ENCODE measurements at places on chromosomes 7 and 10. TPM values are rescaled to one million over a fixed set of nuclear protein-coding genes. Genes with fewer than 3 reads are reported as not detected.

- DNase-seq = no peak
Measured at GRCh38 chr7:93044147-93044810, 73.5 kb downstream of the SAMD9 start.

The GPR15LG gene
- not detected for polyA plus RNA-seq

The CTAGE8 gene
- polyA plus RNA-seq = not detected

DNA sequence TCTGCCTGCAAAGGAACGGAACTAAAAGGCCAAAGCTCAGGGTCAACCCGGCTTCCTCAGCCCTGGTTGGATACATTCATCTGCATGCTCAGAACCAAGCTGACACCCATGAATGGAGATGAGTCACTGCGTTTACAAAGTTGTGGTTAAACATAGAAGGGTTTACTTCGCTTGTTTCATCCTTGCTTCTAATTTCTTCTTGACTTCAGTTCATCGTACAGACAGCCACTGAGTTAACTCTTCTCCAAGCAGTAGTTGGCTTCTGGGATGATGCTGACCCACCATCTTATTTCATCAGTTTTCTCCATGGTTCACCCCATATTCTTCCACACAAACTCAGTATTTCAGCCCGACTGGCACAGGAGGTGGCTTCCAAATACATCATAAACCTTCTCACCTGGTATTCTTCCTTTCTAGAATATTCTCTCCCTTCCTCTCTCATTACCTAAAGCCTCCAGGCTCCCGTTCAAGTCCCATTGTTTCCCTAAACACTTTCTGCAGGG lies 166.3 kb upstream of the RNF32 start:
- no peak for DNase-seq

DNA sequence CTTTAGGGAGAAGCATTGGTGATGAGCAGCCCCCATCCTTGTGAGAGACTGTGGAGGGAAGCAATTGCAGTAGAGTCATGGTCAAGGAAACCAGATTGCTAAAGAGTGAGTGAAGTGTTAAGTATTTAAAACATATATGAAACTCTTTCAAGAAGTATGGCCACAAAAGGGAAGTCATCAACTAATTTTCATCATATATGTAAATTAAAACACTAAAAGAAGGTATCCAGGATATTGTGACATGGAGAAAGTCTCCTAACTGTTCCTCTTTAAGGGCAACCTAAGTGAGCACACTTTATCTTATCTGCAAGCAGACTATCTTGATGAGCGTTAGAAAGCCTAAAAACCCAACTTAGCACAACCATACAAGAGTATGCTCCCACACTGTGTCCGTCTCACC lies 69.7 kb downstream of the CD36 start:
- no peak for DNase-seq

DNA sequence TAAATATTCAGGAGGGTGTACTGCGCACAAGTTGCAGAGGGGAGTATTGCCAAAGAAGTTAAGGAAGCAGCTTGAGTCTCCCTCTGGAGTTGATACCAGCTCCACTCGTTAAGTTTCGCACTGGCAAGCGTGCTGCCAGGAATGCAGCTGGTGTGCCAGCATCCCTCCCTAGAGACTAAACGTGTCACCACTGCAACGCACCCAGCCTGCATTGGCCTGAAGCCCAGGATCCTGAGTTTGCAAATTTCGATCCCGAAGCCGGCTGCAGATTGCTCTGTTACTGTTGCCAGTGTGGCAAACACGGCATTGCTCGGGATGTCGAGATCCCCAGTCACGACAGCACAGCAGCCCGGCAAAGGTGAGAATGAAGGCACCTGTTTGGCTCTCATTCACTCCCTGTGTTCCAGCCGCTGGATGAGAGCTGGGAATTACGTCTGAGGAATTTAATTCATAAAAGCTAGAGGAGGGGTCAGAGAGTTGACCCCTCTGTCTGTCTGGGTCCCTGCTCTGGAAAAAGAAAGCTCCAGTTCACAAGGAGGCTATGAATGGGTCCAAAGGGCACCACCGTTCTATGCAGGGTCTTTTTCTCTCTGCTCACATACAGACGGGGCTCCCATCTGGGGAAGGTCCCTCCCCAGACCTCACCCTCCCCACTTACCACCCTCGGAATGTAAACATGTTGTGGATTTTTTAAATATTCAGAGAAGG lies 61.0 kb downstream of the NRP1 start:
- no peak for DNase-seq

The FAM25G gene
- not detected for polyA plus RNA-seq

DNA sequence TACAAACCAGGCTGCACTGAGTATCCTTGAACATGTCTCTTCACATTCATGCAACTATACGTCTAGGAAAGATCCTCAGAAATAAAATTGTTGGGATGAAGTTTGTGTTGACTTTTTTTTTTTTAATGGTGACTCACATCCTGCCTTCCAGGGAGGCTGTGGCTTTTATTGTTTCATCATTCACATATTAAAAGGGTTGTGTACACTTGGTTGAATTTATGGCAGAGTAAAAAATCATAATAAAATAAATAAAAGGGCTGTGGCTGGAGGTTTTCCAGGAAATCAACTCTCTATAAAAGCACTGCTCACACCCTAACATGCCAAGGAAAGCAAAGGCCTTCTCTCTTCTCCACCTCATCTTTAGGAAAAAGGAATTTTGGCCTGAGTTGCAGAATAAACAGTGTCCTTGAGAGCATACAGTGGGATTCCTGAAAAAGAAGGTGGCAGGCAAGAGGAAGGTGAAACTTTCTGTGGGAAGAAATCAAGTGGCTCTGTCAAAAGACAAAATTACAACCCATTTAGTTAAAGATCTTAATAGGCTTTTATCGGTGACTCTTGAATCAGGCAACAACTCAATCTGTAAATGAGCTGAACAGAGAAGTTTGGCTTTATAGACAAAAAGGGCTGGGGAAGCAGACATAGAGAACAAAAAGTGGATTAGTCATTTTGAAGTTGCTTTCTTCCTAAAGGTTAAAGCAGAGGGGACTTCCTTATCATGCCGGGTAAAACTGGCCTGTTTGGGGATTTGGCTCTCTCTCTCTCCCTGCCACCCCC lies 41.6 kb upstream of the FHIP2A start:
- no peak for DNase-seq

- no peak for DNase-seq
Measured at GRCh38 chr7:50197549-50197948, 104.5 kb upstream of the ZPBP start.

The PRSS1 gene
- polyA plus RNA-seq = not detected

GRCh38 chr10:87590705-87591588 lies 68.7 kb upstream of the PAPSS2 start:
- DNase-seq = no peak

DNA sequence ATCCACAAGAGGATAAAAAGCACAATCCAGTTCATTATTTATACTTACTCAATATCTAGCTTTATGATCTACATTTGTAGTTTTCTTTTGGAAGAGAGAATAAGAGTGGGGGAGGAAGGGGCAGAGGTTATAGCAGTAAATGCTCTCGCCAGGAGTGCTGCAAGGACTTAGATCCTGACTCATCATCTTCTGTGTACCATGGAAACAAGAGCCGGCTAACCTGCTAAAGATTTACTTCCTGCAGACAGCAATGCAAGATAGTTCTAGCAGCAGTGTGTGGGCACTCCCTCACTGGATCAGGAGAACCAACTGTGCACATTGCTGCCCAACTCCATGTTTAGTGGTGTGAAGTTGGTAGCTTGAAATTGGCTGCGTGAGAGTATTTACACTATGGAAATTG lies 47.7 kb upstream of the TRIL start:
- DNase-seq = no peak

The ACTL6B gene
- polyA plus RNA-seq = not detected

Measured in naive thymus-derived CD8-positive, alpha-beta T cell (primary cell).